NCI-H2107 (cell line): ENCODE measurements at places on chromosomes 3 and 15.

DNA sequence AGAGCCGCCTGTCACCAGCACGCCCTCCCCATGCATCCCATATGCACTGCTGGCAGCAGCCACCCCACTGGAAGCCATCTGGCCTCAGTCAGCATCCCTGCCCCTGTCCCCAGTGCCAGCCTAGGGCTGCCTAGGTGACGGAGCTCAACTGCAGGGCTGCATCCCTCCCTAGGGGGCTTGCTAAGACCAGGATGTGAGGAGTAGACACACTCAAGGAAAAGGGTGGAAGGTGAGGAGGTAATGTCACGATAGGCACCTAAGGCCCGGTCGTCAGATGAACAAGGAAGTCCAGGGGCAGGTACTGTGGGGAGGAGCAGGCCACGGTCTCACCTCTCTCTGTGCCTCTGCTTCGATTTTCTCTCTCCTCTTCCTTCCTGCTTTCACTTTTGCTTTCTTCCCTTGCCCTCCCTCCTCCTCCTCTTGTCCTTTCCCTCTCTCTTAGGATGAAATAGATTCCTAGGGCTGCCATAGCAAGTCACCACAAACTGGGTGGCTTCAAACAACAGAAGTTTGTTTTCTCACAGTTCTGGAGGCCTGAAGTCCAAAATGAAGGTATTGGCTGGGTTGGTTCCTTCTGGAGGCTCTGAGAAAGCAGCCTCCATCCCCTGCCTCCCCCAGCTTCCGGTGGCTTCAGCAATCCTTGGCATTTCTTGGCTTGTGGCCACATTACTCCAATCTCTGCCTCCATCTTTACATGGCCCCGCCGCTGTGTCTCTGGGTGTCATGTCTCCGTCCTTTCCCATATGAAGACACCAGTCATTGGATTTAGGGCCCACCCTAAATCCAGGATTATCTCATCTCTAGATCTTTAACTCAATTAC is 298.3 kb downstream of the SHQ1 start:
- no peak for DNase-seq

DNA sequence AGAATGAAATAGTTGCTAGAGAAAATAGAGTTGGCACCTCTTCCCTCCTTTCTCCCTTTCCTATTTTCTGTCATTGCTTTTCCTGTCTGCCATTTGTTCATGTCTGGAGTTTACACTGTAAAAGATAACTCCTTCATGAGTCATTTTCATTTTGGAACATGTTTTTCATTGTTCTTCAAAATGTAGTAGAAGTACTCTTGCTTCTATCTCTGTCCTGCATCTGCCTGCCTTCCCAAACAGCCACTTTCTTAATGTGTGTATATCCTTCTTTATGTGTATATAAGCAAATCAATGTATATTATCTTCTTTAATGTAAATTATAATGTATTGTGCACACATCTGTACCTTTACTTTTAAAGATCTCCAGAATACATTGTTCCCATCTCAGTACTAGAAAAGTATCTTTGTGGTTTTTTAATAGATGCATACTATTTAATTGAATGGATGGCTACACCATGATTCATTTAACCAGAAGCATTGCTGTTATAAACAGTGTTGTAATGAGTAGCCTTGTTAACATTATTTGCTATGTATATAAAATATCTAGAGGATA is 41.1 kb downstream of the TSC22D2 start:
- DNase-seq = no peak

DNA sequence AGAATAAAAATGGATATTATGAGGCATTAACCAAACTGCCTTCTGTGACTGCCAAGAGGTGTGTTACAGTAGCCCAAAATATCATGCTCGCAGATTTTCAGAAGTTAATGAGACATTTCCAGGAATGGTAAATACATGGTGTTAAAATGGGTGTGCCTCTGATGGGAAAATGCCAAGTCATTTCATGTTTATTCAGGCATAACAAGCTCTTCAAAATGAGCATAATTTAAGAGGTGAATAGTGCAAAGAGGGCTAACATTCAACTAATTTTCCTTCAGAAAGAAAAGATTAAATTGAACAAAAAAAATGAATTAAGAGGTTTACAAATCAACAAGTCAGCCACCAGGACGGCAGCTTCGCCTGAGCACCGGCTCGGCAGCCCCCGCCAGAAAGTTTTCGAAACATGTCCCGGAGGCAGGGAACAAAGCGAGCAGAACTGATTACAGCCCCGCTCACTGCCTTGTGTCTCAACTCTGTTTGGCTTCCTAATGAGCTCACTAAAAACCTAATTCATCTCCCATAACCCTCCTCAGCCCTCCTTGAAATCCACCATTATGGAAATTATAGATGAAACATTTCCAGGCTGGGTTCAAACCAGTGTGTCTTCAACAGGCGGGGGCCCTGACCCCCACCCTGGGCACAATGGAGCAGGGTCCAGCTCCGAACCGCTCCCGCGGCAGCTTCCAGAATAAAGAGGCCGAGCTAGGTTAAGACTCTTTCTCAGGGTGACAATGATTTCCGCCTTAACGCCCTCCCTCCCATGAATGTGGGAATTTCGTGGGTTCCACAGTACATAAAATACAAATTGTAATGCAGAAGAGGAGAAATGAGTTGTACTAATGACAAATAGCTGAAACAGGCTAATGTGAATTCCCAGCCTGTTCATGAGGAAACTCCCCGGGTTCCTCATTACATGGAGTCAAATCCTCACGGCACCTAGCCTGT is 43.9 kb downstream of the MEIS2 start:
- no peak for DNase-seq

DNA sequence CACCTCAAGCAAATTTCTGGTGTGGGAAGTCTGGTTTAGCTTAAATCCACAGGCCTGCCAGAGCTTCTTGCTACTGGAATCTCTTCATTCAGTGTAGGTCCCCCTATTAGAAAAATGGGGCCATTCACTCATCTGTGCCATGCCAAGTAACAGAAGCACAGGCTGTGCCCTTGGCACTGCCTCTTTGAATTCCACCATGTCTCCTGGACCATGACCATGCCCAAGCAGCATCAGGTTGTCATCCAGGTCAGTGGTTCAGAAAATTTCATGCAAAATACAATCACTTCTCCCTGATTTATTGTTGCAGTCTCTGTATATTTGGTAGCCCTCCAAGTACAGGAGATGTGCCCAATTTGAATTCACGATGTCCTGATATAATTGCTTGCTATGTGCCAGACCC is 602.1 kb upstream of the ZNF385D start:
- no peak for DNase-seq

- no peak for DNase-seq
These were observed 24.4 kb downstream of the ONECUT1 start for GRCh38 chr15:52765785-52766184.

DNA sequence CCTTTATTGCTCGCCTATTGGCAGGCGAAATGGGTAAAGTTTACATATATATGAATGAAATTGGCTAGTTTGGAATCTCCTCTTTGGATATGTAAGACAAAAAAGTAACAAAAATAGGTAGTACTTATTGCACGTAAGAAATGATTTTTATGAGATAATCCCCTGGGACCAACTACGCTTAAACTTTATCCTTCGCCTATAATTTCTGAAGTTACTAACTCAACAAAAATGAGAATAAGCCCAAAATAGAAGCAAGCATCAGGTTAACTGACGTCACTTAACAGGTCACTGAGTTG is 438 bp upstream of the SLC49A4 start:
- no peak for DNase-seq

- DNase-seq = no peak
These were observed 22.3 kb downstream of the CD200 start for GRCh38 chr3:112355307-112355687.

GRCh38 chr15:57097246-57097645 is 178.8 kb downstream of the TCF12 start:
- DNase-seq = no peak

DNA sequence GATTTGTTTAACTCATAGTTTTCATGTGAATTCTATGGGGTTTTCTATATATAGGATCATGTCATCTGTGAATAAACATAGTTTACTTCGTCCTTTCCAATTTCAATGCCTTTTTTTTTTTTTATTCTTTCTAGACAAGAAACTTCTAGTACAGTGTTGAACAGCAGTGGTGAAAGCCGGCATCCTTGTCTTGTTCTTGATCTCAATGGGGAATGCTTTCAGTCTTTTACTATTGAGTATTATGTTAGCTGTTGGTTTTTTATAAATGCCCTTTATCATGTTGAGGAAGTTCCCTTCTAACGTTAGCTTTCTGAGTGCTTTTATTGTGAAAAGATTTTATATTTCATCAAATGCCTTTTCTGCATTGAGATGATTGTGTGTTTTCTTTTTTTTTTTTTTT is 69.0 kb downstream of the SLMAP start:
- no peak for DNase-seq

DNA sequence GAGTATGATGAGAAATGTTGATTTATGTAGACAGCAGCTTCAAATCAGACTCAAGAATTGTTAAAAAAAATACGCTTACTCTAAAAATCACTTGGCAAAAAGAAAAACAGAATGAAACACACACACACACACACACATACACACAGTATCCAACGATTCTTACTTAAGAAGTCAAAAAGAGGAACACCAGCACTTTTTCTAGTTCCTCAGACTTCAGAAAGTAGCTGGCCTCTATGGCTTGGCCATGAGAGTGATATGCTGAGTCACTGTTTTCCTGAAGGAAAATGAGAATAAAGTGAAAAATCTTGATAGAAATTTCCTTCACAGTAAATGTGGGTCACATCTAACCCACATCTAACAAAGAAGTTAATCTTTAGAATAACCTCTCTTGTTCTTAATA is 22.1 kb downstream of the CNTN3 start:
- no peak for DNase-seq

GRCh38 chr3:142663865-142664264 is 60.0 kb upstream of the TRPC1 start:
- DNase-seq = no peak
